ENCODE measurements at places on chromosomes 7 and 10.
A peak's percentile ranks its signal among the peaks of the same experiment; 100 is the strongest.

GRCh38 chr7:40232242-40232893, 97.6 kb downstream of the SUGCT start:
- DNase-seq = peak; percentile 57

DNA sequence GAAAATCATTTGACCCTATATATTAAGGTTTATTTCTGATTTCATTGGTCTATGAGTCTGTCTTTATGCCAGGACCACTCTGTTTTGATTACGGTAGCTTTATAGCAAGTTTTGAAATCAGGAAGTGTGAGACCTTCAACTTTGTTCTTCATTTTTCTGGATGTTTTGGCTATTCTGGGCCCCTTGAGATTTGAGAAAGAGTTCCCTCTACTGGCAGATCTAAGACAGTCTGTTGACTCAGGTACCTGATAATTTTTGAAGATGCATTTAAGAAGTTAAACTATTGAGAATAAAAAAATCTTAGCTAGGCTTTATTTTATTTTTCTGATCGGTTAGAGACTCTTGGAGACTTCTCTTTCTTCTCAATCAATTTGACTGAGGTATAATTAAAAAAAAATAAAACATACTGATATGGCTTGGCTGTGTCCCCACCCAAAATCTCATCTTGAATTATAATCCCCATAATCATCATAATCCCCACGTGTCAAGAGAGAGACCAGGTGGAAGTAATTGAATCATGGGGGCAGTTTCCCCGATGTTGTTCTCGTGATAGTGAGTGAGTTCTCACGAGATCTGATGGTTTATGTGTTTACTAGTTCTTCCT, 209.2 kb downstream of the SNX10 start:
- peak; percentile 57 for DNase-seq

DNA sequence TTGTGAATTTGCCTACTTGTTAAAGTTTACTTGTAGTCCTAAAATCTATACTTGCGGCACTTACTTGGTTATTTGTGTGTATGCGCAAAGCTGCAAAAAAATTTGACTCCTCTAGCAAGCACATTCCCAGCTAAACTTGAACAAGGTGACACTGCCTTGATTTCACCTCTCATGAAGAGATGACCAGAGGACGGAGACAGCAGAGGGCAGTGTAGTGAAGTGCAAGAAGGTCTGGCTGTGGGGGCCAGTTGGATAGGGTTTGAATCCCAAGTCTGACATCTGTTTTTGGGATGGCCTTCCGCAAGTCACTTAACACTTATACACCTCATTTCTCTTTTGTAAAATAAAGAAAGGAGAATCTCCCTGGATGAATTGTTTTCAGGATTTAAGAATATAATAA, 15.7 kb downstream of the SLK start:
- DNase-seq = no peak

GRCh38 chr7:117689406-117689805, 183.8 kb downstream of the CTTNBP2 start:
- DNase-seq = no peak

- no peak for DNase-seq
Observed at GRCh38 chr7:147982307-147982706, 608.3 kb upstream of the C7orf33 start.

GRCh38 chr7:142300689-142301088, 42.8 kb upstream of the PRSS58 start:
- DNase-seq = no peak

- DNase-seq = no peak
Observed at GRCh38 chr10:19974554-19974953, 158.3 kb downstream of the PLXDC2 start.

- DNase-seq = peak; percentile 91
Observed at GRCh38 chr7:106717955-106718871, 57.3 kb upstream of the CCDC71L start.

DNA sequence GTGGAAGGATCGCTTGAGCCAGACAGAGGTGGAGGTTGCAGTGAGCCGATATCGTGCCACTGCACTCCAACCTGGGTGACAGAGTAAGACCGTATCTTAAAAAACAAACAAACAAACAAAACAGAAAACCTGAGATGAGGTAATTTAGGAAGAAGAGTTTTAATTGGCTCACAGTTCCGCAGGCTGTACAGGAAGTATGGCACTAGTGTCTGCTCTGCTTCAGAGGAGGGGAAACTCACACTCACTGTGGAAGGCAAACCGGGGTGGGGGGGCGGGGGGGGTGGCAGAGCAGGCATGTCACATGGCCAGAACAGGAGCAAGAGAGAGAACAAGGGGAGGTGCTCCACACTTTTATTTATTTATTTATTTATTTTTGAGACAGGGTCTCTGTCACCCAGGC, 5.1 kb downstream of the UBE2D4 start:
- no peak for DNase-seq

DNA sequence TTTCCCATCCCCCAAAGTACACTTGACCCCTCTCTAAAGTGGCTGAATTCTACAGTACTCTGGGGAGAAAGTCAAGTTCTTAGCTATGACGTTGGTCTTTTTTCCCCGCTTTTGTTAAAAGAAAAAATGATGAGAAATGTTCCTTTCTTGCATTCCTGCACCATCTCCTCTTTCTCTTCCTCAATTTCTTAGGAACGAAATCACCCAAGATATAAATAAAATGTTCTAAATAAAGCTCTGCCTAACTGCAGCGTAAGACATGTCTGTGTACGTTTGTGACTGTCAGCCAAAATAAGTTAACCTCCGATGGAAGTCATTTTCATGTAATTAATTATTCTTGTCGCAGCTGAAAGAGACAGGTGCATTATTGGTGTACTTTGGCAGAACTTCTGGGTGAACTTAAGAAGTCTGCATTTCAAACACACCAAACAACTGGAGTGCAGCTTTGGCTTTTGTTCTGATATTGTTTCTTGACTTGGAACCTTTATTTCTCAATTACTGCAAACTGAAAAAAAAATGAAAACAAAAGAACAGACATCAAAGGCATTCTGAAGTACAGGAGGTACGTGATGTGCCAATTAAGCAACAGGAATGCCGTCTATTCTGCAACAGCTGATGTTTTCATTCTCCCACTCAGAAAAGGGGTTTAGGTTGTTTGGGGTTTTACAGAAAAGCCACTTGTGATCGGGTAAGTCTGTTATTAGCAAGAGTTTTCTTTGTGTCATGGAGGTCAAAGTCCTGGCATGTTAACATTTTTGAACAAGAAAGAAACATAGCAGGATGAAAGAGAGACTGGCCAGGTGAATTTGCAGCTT, 82.4 kb upstream of the SDK1 start:
- DNase-seq = no peak

DNA sequence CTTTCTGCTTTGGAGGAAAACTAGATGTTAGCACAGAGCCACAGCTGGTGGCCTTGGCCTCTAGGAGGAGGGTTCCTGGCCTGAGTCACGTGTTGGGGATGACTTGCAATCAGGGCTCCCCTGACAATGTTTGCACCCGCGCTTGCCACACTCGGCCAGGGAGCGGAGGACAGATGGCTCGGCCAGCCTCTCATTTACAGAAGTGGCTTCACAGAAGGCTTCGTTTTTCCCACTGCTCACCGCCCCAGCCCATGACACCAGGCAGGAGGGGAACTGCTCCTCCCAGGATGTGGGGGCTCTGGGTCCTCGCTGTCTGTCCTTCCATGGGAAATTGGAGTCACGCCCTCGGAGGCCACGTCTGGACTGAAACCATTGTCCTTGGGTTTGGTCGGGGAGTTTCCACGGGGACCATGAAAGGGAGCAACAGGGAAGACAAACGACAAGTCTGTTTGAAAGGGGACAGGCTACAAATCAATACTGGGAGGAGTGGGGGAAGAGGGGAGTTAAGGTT, 49.6 kb upstream of the UBE3C start:
- no peak for DNase-seq

GRCh38 chr7:137269240-137269639, 74.3 kb downstream of the PTN start:
- no peak for DNase-seq

GRCh38 chr10:97975598-97975997, 54.8 kb downstream of the CRTAC1 start:
- DNase-seq = no peak

- DNase-seq = peak; percentile 97
Observed at GRCh38 chr7:135662373-135663114, at the start of gene STMP1. STMP1 (plus strand) TSS chr7:135662514.

- DNase-seq = no peak
Observed at GRCh38 chr7:12890586-12890985, 203.2 kb downstream of the ARL4A start.

GRCh38 chr10:46298477-46299285, 11.9 kb downstream of the ANTXRL start:
- DNase-seq = no peak

GRCh38 chr10:115125505-115125904, 32.3 kb downstream of the ATRNL1 start:
- no peak for DNase-seq

DNA sequence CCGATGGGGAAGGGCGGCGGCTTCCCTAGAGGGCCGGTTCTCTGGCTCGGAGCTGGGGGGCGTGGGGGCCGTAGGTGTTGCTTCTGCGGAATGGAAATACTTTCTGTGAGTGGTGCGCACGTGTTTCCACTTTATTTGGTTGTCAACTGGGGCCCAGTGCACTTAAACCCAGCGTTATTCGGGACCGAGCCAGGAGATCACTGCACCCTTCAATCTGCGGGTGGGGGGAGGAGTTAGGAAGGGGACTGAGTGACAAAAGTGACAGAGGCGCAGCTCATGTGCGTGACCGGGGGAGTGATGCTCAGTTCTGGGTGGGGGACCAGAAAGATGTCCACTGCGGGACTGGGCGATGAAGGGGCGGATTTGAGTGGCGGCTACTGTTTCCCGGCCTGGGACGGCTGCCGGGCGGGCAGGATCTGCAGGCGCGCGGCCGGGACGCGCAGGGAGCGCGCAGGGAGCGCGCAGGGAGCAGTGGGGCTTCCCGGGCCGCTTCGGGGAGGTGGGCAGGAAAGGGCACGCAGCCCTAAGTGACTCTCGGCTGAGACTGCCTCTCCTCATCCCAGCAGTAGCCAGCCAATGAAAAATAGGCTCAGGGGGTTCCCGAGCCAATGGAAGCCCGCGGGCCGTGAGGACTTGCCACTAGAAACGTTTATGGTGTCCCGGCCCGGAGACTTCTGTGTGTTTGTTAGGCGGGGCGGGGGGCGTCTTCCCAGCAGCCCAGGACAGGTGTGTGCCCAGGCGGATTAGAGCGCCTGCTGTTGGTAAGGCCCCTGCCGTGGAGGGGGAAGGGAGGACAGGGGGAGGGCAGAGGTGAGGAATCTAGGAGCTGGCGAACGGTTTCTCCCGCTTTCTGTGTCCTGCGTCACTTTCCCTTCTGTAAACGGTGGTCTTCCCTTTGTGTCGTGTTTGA, 54.3 kb upstream of the KDM7A start:
- peak; percentile 37 for DNase-seq

- no peak for DNase-seq
Observed at GRCh38 chr10:52875336-52875735, 102.8 kb upstream of the MBL2 start.

- DNase-seq = no peak
Observed at GRCh38 chr7:50721661-50722259, 60.9 kb downstream of the GRB10 start.

GRCh38 chr10:86871563-86872183, 85.7 kb downstream of the MMRN2 start:
- no peak for DNase-seq

DNA sequence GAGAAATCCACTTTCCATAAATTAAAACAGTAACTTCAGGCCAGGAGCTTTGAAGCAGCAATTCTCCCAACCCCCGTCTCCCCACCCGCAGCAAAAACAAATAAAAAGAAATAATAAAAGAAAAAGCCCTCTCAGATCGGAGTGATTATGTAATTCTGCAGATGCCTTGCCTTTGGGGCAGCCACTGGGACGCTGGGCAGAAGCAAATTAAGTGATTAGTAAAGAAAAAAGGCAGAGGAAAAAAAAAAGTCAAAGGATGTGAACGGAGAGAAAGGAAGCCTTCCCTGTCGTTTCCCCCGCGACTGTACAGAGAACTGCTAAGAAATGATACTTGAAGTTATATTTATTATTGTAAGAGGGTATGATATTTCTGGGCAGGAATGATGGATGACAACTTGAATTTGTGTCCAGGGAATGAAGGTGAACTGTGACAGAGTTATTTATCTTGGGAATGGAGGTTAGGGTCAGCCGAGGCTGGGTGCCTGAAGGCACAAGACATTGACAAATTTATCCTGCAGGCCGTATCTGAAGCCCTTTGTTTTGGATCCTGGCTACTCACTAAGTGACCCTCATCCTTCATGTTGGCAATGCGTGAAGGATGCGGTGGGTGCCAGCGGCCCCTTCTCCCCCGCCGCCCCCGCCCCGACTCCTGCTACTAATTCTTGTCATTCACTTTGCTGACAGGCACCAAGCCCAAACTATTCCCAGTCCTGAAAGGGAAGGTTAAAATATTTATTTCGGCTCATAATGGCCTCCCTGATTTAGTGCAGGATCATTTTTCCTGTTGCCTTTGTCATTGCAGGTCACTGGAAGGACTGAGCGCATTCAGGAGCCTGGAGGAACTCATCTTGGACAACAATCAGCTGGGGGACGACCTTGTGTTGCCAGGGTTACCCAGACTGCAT, 604.0 kb downstream of the LRMDA start:
- no peak for DNase-seq

- no peak for DNase-seq
Observed at GRCh38 chr10:121751191-121751760, 153.0 kb upstream of the FGFR2 start.

- no peak for DNase-seq
Observed at GRCh38 chr10:110147961-110148360, 59.4 kb upstream of the MXI1 start.

DNA sequence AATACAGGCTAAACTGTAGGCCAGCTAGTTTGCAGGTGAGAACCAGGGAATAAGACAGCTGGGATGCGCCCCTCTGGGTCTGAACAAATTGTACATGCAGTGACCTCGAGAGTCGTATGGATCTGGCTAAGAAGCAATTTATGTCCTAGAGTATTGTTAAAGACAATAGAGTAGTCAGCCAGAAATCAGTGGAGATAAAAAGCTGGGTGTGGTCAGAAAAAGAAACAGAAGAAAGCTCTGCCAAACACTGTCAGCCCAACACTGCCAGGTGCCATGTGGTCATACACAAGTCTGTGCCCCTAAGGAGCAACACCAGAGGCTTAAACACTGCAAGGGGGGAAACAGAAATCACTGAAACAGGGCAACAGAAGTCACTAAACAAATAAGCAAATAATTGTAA, 62.2 kb downstream of the CNOT4 start:
- DNase-seq = no peak

- peak; percentile 34 for DNase-seq
Observed at GRCh38 chr10:51231754-51232153, 157.5 kb downstream of the PRKG1 start.

DNA sequence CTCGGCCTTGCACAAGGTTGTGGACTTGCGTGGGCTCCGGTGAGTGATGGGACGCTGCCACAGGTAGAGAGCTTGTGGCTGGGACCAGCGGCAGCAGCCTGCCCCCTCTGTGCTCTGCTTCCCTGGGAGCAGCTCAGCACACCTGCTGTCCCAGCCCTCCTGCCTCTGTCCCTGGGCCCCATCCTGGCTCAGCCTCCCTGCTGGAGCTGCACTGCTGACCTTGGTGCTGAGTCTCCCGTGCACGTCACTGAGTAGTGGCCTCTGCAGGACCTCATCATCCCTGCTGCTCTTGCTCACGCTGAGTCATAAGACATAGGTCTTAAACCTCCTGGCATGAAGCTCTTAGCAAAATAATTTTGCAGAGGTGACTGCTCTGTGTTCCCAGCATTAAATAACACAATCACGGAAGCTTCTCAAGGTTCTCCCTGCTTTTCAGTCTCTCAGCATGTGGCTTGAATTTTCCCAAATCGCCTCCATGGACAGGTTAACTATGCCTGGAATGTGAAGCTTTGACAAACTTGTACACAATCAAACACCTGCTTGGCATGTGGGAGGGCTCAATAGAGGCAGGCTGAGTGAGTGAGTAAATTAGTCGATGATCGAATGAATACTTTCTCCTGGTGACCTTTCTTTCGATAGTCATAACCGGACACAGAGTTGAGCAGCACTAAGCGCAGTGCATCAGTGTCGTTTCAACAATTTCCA, 63.8 kb upstream of the NPS start:
- no peak for DNase-seq
